ENCODE measurements at places on chromosomes 6 and 20.

DNA sequence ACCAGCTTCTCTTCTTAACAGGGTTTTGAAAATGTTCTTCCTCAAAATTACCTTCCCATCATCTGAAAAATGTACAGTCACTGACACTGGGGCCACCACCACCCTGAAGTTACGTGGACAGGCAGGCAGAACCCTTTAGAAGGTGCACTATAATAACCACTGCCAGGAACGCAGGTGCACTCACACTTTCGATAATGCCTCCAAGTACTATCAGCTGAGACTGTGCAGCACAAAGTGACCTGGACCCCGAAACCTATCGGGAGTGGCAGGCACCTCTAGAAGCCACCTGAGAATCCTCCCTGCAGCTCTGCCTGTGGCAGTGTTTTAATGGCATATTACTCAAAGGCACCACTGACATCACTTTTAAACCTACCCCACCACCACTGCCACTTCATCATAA is 66.4 kb downstream of the TRERF1 start:
- no peak for DNase-seq

DNA sequence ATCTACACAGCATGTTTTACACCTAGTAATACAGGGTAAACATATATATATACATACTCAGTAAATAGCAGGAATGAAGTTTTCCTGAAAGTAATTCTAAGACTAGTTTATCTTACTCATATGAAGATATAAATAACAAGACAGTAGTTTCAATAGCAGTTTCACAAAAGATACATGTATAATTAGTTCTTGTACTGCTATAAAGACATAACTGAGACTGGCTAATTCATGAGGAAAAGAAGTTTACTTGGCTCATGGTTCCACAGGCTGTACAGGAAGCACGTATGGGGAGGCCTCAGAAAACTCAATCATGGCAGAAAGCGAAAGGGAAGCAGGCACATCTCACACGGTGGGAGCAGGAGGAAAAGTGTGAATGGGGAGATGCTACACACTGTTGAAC is 16.9 kb downstream of the RARS2 start:
- no peak for DNase-seq

DNA sequence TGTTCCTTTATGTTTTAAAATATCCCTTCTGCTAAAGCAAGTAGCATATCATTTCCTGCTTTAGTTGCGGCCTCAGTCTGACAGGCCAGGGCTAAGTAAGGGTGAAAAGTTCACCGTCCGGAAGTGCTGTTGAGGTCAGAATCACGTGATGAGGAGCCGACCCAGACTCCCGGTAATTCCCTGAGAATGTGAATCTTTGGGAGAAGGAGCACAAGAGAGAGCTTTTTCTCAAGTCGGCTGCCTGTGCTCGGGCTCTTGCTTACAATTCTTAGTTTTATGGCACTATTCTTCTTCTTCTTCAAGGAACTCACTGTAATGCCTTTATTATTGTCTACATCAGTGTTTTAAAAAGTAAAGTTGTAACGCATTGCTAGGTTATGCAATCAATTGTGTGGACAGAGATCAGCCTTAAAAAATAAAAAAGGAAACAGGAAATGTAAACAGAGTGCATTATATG is 309.3 kb downstream of the PRL start:
- DNase-seq = peak; percentile 78

GRCh38 chr6:36955136-36955535 is 598 bp downstream of the PI16 start:
- DNase-seq = no peak

DNA sequence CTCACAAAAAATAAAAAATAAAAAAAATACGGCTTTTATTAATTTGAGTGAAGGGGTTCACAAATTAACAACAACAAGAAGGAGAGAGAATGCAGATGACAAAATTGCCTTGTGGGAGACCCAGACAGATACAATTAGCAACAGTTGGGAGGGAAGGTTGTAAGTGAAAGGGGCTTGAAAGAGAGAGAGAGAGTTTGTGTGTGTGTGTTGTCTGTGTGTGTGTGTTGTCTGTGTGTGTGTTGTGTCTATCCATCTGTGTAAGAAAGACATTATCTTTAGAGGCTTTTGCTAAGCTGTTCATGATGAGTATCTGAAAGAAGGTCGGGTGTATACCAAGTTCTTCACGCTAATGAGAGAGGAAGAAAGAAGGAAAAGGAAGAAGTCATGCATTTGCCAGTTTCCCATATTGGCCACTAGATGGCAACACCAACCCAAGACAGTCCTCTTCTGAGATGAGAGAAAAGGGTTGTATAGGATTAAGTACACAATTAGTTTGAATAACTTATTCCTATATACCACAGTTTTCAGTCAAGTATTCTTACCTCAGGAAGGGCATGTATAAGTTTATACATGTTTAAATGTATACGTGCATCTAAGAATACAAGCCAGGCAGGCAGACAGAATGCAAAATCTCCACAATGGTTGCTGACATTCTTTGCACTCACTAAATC is 63.7 kb upstream of the CD2AP start:
- DNase-seq = peak; percentile 70

- no peak for DNase-seq
Observed at GRCh38 chr6:39820553-39820952, 28.4 kb downstream of the DAAM2 start.

- no peak for DNase-seq
Observed at GRCh38 chr6:145090801-145091585, 644.3 kb downstream of the EPM2A start.

GRCh38 chr6:43455531-43456428 is at the start of gene DLK2:
DLK2 (minus strand) TSS chr6:43455548; CDS start chr6:43454825, 723 bp downstream.
- DNase-seq = no peak

- DNase-seq = no peak
Observed at GRCh38 chr6:34644716-34645115, 51.9 kb downstream of the ILRUN start.

DNA sequence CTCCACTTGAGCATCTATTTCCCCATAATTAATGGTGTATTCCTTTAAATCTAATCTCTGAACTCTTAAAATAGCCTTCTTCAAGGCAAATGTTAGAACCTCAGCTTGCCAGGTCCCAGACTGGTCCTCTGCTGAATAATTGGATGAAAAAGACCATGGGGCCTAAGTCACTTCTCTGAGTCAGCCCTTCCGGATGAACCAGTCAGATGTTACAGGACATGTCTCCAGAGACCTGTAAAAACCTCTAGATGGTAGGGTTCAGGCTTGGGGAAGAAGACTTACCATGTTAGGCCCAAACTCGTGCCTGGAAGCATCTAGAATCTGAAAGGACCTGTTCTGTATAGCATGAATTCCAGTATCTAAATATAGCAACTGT is 97.3 kb downstream of the CDKAL1 start:
- no peak for DNase-seq

DNA sequence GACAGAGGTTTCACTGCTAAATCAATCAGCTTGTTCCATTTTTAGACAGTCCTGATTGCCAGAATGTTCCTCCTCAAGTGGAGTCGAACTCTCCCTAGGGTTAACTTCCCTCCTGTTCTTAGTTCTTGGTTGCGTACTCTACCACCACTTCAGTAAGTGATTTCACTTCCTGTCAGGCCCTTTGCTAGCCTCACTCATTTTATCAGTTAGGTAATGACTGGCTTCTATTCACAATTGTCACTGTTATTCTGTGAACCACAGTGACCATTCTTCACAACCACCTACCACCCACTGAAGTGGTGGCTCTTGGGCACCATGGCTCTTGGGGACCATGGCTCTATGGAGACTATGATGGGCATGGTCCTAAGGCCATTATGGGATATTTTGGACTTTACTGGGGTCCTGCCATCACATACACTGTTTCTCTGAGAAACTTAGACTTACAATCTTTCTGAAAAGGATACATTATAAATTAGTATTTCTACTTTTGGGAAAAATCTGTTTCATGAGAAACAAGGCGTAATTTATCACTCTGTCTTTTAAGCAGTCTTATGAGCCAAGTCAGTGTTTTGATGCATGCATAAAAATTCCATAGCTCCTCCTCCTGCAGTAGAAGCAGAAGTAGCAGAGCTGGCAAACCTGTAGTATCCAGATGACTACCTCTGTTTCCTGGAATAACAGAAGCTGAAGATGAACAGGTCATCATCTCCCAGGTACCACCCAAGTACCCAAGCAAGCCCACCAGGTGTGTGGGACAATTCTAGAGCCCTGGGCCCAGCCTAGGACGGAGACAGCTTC is 66.3 kb downstream of the ATXN1 start:
- DNase-seq = peak; percentile 86

GRCh38 chr20:59992526-59993084 is 34.4 kb downstream of the CDH26 start:
- DNase-seq = no peak

DNA sequence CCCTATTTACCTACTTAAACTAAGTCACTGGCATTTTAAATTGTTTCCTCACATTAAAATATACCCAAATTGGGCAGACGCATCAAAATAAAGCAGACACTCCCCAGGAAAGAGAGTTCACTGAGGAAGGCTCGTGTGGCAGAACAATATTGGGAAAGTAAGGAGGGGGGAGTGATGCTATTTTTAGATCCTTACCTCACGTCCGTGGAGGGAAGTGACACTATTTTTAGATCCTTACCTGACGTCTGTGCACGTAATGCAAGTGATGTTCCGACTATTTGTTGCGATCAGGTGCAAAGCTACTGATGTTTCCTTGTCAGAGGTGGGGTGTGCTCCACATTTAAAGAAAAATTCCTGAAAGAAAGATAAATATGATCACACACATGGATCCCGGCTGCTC is 699.2 kb upstream of the AGPAT4 start:
- DNase-seq = no peak

- DNase-seq = no peak
Observed at GRCh38 chr6:105458551-105458950, 55.7 kb upstream of the PREP start.

GRCh38 chr6:2960935-2961334 is 10.4 kb downstream of the SERPINB6 start:
- no peak for DNase-seq

GRCh38 chr20:32281711-32282110 is 4.3 kb downstream of the KIF3B start:
- DNase-seq = no peak

- DNase-seq = peak; percentile 52
Observed at GRCh38 chr20:63628246-63628975, 1.5 kb upstream of the GMEB2 start.

GRCh38 chr20:35018590-35019371 is 63.1 kb downstream of the MYH7B start:
- no peak for DNase-seq

GRCh38 chr6:26249957-26250697 is 114.9 kb upstream of the BTN3A2 start:
- peak; percentile 30 for DNase-seq

DNA sequence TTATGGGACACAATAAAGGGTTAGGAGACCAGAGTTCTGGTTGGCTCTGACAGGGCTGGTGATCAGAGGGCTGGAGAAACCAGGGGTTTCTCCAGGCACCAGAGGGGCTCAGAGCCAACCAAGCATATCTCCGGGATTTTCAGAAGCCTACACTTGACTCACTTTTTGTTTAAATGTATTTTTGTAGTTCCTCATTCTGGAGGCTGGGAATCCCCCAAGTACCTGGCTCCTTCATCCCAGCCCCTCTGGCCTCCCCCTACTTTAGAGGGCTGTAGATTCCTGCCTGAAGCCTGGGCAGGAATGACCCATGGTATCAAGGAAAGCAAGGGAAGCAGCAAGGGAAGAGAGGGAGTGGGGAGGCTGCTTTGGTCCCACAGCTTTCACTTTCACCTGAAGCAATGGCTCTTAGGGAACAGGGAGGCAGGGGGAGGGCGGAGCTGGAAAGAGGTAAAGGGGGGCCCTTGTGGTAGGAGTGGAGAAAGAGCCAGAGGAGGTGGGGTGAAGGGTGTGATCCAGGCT is 973 bp downstream of the CD40 start:
- peak; percentile 18 for DNase-seq

DNA sequence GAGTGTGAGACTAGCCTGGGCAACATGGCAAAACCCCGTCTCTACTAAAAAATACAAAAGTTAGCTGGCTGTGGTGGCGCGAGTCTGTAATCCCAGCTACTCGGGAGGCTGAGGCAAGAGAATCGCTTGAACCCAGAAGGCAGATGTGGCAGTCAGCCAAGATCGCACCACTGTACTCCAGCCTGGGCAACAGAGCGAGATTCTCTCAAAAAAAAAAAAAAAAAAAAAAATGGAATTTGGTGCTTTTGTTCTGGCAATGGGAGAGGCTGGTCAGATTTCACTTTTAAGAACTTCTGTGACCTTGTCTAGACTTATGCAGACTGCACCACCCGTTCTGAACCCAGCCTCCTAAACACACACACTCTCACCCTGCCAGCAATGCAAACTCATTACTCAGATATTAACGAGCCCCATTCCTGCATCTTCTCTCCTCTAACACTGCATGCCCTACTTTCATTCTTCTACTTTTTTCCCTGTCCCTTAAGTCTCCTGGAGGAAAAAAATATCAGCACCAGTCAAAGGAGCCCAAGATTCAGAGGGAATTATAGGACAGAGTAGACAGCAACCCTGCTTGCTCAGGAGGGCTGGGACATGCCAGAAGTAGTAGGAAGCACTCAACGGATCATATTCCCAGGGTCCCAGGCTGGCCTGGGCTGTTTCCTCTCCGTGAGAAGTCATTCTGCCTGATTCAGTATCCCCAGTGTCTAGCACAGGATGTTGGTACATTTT is 4.4 kb downstream of the MOCS1 start:
- no peak for DNase-seq

DNA sequence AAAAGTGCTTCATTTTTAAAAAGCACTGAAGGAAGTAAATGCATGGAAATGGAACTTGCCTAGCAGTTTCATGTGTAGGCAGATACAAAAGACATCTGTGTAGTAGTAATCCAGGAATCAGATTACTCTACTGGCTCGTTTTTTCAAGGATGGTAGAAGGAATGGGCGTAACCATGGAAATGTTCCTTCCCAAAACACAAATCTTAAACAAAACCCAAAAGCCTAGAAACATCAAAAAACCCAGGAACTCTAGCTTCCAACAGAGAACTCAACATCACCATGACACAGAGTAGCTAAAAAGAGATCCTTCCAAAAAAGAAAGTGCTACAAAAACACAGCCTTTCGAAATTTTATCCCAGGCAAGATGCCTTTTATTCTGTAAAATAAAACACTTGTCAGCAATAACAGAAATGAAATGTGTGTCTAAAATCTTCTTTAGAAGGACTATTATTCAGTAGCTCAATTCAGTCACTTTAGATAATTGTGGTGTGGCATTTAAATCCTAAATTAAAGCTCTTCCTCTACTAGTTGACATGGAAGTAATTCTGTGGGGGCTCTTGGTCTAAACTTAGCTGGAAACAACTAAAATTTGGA is 81.7 kb downstream of the FAM217A start:
- no peak for DNase-seq

- DNase-seq = no peak
Observed at GRCh38 chr6:100099189-100100074, 105.4 kb upstream of the MCHR2 start.

DNA sequence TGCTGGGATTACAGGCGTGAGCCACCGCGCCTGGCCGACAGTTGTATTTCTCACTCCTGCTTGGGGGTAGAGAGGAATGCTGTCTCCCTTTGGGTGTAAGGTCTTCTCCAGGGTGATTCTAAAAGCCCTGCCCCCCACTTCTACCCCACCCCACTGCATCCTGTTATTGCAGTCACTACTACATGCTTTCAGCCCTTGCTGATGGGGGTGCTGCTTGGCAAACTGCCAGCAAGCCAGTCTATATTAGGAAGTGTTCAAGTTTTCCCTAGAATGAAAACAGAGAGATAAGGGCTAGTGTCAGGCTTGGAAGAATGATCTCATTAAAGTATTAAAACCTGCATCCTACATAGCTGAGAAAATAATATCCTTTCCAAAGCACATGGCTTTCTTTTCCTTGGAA is 31.3 kb downstream of the TTI1 start:
- DNase-seq = no peak

- DNase-seq = no peak
Observed at GRCh38 chr6:37566111-37566949, 66.6 kb upstream of the CCDC167 start.

GRCh38 chr6:144559865-144560593 is 274.9 kb downstream of the UTRN start:
- DNase-seq = no peak

Data from CD14-positive monocyte (primary cell).